ENCODE measurements at places on chromosomes 12 and 14.
A peak's percentile ranks its signal among the peaks of the same experiment; 100 is the strongest.

DNA sequence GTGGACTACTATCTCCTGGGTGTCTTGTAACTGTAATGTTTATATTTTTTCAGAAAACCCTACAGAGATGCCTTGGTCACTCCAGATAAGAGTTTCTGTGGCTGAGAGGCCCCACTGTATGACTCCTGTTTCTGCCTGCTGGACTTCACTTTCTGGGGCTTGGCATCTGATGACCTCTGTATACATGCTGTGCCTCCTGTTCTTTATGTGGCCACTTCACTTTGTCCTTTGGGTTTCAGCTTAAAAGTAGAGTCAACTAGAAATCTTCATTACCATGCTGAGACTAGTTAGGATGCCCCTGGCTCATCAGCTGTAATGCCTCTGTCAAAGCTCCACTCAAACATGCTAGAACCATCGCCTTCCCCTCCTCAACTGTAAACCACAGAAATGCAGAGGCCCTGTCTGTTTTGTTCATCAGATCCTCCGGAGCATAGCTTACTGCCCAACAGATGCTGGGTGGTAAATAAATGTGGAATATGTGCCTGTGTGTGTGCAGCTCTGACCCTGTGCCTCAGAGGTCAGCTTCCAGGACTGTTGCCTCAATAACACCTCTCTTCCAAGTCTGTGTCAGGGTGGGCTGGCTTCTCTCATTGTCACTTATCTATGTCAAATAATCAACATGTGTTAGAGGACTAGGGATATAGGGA, 25.5 kb downstream of the ZNF664 start:
- no peak for DNase-seq

DNA sequence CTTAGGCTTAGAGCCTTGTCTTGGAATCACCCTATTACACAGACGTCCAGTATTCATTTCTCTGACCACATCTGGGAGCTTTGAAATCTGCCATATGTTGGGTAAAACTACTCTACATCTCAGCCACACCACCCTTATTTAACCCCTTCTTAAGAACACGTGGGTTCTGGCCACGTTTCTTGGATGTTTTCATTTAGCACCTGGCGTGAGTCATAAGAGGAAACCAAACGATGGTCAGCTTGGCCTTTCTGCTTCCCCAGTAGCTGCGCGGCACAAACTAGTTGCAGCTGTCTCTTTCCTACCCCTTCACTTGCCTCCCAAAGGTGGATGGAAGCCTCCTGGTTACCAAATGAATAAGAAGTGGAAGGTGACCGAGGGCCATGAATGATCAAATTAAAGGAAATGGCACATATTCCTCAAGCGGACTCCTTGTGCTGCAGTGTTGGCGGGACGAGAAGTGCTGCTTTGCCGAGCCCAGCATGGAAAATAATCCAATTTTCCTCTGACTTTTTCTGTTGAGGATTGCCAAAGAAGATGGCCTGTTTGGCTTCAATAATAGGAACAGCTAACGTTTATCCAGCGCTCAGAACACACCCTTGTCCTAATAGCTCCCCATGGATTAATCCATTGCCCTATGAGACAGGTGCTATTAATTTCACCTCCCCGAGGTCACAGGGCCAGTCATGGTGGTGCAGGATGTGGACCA, 154.1 kb downstream of the ZNF664 start:
- DNase-seq, result no peak

- DNase-seq, result no peak
Measured at GRCh38 chr14:59190372-59190771, 1.9 kb downstream of the DAAM1 start.

DNA sequence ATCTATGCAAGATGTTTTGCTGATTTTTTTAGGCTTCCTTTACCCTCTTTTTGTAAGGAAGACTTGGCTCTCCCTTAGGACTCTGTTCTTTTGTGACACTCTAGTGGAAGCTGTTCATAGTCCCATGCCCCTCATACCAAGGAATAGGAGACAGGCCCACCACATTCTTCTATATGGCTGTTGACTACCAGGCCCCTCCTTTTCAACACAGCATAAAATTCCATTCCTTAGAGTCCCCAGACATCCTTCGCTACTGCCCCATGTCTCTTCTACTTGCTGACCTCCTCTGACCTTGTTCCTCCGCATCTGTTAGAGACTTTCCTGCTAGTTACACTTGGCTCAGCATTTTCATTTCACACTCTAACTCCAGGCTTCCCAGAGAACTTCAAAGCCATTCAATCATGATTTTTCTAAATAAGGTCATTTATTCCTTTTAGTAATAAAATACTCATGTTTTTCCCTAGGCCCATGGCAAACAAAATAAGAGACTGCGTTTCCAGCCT, 9.7 kb downstream of the PIK3C2G start:
- DNase-seq, result no peak

DNA sequence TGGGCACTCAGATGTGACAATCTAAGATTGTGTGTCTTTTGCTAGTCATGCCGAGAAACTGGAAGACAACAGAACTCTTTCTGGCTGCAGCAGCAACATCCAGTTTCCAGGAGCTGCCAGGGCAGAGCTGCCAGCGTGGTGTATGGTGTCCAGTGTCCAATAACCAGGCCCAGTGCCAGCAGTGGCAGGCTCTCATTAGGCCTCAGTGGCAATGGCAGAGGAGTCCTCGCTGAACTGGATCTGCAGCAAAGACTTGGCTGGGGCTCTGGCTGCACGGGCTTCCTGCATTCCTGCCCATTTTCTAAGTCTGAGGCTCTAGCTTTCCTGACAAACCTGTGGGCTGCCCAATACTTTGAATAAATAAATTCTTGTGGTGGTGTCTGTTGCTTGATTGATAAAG, 26.2 kb upstream of the PPM1A start:
- no peak for DNase-seq

GRCh38 chr12:57185906-57186508, 30.6 kb upstream of the NXPH4 start:
- no peak for DNase-seq

DNA sequence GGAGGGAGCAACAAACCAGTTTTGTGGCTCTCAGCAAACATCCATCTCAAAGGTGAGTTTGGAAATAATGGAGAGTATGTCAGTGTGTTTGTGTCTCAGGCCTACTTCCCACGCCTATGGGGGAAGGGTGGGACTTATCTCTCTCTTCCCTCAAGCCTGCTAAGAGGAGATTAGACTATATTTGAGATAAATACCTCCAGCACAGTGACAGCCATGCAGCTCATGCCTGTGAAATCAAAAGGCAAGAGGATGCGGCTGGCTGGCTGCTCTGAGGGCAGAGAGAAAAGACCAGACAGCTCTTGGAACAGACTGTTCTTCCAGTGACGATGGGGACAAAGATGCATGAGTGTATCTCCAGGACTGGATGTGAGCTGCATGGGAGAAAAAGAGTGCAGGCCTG, 14.7 kb upstream of the POC1B start:
- no peak for DNase-seq

DNA sequence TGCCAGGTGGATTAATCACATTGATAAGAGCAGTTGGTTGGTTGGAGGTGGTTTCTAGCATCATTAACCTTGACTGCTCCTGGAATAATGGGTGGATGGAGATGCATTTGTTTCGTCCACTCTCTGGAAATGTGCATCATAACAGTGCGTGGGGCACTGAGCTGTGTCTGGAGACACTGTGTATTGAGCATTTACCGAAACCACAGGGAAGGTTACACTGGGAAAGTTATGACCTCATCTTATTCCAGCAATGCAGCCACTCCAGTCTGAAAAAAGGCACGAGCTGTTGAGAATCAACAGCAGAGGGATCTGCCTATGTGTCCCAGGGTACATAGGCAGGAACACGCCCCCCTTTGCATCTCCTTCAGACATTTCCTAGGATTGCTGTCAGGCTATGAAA, 27.2 kb downstream of the RNFT2 start:
- no peak for DNase-seq

DNA sequence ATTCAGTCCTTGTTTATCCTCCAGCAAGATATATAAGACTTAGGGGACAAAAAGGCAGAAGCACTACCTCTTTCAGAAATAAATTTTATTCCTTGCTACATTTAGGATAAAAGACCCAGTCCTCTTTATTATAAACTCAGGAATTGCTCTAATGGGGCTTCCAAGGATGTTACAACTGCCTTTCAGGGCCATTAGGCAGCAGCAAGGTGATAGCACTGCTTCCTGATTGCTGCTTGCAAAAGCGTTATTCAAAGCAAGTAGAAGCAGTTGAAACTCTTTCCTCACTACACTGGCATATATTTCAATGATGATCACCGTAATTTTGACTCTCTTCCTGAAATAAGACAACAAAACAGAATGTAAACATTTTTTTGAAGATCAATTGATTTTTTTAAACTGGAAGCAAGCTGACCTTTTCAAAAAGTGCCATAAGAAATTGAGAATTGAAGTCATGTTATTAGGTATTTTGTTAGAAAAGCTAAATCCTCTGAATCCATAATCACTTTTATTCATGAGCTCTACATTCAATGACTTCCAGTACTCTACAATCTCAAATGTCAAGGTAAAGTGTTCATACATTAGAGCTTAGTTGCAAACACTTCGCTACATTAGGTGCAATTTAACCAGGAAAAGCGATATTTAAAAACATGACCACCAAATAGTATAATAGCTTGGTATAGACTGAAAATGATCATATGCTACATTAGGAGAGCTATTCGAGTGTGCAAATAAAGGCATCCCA, 233.4 kb upstream of the SYT10 start:
- DNase-seq, result no peak

GRCh38 chr12:89999699-90000505, 291.3 kb upstream of the ATP2B1 start:
- no peak for DNase-seq

DNA sequence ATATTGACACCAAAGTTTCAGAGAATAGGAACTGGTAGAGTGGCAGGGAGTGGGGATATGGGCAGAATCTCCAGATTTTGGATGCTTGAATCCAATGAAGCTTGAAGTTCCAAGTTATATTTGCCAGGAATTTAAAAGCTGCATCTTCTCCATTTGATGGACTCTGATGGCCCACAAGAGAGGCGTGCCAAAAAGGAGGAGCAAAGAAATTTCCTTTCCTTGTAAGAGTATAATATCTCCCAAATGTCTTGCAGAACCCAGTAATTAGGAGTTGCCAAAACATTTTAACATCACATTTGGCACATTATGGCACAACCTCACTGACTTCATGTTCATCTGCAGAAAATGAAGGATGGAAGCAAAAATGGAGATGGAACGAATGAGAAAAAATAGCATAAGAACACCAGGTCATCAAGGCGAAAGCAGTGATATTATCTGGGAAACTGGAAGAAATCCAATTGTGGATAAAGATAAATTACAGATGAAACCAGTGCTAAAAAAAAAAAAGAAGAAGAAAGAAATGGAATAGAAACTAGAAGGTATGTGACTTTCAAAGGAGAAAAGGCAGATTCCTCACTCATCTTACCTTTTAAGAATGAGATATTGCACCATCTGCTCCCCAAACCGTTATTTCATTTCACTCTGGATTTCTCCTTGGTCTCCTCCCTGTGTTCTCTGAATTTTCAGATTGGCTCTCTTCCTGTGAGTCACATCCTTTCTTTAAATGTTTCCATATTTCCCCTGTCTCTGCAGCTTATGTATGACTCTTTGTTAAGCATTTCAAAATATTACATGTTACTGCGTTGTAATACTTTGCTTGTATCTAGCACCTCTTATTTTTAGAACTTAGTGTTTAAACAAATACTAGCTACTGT, 13.5 kb upstream of the FLRT2 start:
- peak; percentile 60 for DNase-seq

DNA sequence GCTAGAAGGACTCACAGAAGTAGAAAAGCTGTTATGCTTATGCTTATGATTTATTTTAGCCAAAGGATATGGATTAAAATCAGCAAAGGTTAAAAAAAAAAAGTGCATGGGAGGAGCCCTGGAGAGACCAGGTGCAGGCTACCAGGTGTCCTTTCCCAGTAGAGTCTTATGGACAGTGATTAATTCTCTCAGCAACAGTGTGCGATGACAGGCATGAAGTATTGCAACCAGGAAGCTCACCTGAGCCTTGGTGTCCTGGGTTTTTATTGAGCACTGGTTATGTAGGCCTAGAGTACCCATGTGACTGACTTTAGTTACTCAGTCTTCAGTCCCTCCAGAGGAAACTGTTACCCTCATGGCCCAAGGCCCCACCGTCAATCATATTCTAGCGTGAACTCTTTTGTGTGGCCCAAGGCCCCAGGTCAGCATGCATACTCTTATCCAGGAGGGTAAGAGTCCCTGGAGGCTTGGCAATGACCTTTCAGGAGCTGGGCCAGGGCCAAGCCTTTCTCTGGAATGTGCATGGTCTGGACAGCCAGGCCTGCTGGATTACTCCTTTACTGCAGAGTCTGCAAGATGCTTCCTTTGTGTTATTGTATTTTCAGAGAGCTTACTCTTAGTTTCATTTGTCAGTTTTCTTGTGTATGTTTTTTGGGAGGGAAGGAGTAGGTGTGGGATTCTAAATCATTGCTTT, 69.6 kb upstream of the RD3L start:
- DNase-seq, result no peak

GRCh38 chr12:100114574-100114973, 28.1 kb downstream of the BLTP3B start:
- no peak for DNase-seq

DNA sequence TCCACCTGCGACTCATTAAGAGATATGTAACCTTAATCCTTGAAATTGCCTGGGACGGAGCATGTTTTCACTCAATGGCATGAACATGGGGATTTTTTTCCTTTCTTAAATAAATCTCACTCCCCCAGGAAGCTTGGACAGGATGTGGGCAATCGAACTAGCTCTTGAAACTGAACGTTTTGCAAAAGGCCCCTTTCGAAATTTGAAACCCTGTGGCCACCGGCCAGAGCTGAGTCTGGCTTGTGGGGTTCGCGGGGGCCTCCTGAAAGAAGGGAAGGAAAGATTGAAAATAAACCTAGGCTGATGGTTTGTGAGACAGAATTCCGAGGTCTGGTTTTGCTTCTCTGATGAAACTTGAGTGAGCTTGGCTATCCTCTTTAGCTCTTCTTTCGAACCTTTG, 101.4 kb upstream of the RTL1 start:
- DNase-seq, result peak; percentile 67

- no peak for DNase-seq
Measured at GRCh38 chr12:59934486-59934885, 338.7 kb downstream of the SLC16A7 start.

DNA sequence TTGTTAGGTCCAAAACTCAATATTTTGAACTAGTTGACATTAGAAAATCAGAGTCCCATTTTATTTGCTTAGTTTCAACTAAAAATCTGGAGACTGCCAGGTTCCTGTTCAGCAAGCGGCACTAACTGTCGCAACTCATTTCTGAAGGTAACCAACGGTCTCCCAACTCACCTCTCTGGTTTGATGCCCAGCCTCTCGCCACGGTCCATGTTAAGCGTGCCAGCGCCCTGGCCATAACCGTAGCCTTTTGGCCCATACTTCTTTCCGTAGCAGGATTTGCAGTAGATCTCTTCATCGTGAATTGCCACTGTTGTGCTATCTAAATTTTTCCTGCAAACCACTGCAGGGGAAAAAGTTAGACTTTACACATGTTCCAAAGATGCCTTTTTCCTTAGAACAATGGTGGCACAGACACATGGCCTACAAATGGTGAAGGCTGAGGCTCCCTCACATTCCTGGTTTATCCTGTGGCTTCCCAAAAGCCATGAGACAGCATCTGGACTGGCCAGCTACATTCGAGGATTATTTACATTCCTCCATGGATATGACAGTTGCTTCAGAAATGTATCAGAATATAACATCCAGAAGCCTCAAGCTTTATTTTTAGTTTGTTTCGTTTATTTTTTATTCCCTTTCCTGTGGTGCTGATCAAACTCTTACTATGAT, 15.7 kb downstream of the CSRP2 start:
- peak; percentile 59 for DNase-seq

Measured in skeletal muscle cell (primary cell).